ENCODE measurements at places on chromosomes 2 and 18.

DNA sequence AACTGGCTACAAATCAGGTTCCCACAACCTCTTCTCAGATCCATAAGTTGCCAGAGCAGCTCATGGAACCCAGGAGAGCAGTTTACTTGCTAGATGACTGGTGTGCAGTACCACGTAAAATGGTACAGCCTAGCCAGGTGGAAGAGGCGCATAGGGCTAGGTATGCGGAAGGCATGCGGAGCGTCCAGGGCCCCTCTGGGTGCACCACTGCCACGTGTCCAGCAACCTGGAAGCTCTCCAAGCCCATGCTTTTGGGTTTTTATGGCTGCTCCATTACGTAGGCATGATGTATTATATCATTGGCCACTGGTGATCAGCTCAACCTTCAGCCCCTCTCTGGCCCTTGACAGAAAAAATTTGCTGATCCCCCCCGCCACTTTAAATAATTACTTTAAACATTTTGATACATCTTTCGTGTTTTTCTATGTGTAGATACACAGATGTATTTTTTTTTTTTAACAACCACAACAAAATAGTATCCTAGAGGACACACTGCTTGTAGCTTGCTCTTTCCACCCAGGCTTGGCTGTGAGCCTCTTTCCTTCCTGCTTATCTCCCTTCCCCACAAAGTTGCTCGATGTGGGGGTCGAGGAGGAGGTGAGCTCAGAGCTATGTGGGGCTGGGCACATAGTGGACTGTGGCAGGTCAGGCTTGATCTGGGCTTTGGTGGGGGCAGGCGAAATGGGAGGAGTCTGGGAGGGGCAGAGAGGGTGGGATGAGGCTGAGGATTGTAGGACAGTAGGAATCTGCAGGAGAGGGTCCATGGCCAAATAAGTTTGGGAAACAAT, 65.4 kb upstream of the MCFD2 start:
- DNase-seq = no peak

GRCh38 chr2:101689114-101689825, 8.2 kb upstream of the MAP4K4 start:
- no peak for DNase-seq

DNA sequence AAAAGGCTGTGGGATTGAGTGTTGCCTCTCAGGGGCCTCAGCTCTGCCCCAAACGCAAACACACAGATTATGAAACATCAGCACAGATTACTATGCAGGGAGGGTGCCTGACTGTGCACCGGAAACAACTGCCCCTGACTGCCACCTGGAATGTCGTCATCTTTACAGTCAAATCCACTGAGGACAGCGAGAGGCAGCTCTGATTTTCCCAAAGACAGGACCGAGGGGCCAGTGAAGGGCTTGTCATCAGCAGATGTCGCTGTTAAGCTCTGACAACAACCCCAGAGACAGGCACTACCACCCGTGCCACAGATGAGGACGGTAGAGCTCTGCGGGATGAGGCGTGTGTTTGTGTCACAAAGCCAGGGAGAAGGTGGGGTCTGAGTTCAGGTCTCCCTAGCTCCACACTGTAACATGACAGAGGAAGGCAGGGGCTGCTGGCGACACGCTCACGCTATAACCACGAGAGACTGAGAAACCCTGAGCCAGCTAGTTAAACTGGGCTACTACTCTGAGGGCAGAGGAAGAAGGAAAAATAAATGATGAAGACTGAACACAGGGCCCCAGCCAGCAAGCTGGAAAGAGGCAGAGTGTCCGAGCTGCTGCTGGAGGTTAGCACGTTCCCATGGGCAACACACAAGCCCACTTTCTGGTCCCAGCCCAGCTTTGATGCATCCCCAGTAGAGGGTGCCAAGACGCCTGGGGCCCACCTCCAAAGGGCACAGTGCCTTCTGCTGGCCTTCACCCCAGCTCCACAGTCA, 47.0 kb downstream of the PARD6G start:
- no peak for DNase-seq

GRCh38 chr2:237438080-237438940, 24.3 kb upstream of the COL6A3 start:
- no peak for DNase-seq

- no peak for DNase-seq
These were observed 93.3 kb downstream of the AOX1 start for GRCh38 chr2:200679127-200679526.

DNA sequence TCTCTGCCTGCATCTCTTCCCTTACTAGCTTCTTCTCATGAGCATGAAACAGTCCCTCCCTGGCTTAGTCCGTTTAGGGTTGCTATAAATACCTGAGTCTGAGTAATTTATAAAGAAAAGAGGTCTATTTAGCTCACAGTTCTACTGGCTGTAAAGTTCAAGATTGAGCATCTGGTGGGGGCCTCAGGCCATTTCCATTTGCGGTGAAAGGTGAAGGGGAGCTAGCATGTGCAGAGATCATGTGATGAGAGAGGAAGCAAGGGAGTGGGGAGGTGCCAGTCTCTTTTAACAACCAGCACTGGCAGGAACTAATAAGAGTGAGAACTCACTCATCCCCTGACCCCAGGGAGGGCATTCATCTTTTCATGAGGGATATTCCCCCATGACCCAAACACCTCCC, 26.8 kb downstream of the RHBDD1 start:
- no peak for DNase-seq

GRCh38 chr2:216234106-216234505, 125.0 kb downstream of the XRCC5 start:
- DNase-seq = no peak

DNA sequence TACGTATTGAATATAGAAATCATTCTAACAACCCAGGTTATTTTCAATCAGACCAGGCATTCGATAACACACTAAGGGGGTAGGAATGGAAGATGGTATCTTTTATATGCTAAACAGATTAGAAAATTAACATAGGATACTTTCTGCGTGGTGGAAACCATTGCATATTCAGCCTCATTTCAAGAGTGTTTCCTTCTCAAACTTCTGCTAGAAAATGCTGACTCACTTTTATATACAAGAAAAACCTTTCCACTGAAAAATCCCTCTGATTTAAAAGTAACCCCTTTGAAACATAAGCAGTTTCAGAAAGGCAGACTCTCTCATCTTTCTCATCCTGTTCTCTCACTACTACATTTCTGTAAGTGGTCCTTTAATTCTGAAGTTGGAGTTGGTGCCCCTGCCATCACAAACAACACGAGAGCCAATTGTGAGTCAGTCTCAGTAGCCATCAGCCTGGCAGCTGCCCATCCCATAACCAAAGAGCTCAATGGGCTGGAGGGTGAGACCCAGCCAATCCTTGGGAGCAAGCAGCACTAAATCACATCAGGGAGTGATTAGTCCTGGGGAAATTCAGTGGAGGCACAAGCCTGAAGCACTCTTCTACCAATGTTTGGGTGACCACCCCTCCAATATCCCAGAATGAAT, 343.1 kb downstream of the CELF4 start:
- DNase-seq = no peak

DNA sequence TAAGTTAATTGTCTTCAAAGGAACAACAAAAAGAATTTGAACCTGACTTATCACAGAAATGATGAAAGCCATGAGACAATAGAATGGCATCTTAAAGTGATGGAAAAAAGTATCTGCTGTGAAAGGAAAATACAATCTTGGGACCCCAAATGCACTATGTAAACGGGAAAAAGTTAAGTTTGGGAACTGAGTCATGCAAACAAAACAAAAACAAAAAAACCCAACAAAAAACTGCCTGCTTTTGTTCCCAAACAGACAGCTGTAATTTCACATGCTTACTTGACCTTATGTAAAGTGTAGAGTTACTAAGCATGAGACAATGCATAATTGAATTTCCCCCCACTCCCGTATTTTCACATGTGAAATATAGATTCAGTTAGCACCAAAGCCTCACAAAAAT, 122.1 kb upstream of the RBMS1 start:
- no peak for DNase-seq

GRCh38 chr2:117074756-117075155, 739.7 kb upstream of the DDX18 start:
- DNase-seq = no peak

DNA sequence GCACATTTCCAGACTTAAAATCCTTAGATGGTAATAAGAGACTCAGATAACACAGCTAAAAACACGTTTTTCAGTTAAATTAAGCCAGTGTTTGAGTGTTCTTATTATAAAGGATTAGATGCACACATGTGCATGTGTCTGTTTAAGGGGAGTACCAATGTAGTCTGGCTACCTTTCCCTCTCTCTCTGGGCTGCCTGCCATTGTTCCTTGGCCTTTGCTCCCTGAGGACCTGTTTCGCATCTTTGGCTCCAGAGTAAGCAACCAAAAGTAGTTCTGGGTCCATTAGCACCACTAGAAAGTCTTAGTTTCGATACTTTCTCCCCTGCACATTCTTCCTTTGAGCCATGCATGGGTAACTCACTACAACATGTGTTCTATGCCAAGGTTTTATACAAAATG, 228.3 kb downstream of the TPGS2 start:
- no peak for DNase-seq

DNA sequence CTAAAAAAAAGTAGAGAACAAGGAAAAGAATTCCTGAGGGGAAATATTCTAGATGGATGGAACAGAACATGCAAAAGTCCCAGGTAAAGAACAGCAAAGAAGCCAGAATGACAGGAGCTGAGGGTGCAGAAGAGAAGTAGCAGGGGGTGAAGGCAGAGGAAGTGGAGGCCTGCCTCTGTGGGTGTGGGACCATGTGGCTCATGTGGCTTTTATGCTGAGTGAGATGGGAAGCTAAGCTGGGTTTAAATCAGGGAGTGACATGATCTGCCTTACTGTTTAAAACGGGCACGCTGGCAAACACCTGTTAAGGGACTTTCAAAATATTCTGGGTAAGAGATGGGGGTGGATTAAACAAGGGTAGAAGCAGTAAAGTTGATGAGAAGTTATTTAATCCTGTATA, 40.0 kb downstream of the GKN2 start:
- DNase-seq = no peak

DNA sequence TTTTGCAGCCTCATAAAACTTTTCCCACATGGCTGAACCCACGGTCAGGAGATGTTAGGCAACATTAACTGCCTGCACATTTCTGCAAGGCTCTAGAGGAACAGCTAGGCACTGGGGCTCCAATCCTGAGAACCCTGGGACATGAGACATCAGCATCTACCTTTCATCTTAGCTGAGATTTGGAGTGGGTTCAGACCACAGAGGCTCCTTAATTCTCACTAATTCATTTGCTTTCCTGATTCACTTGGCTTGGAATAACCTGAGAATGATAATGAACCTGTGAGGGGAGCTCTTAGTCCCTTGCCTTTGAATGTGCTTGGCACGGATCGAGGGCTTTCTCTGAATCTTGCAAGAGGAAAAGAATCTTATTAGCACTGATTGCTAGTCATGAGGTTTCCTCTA, 266.2 kb downstream of the FIGN start:
- DNase-seq = no peak

DNA sequence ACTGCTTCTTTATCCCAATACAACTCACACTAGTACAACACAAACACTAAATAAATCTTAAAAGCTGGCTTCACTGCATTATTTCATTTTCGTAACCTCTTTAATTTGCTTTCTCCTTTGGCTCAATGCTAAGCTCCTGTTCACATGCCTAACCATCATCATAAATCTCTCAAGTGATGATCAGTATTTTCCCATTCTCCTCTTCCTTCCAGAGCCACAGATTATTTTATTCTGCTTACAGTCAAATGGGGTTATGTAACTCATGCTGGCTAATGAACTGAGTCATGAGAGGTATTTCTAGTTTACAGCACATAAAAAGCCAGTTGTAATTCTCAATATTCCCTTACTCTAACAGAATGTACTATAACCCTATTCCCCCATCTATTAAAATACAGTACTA, 350.4 kb upstream of the ZC3H15 start:
- no peak for DNase-seq

GRCh38 chr2:505941-506340, 171.3 kb downstream of the TMEM18 start:
- DNase-seq = no peak

GRCh38 chr2:165471349-165471950, 2.0 kb downstream of the CSRNP3 start:
- DNase-seq = no peak

DNA sequence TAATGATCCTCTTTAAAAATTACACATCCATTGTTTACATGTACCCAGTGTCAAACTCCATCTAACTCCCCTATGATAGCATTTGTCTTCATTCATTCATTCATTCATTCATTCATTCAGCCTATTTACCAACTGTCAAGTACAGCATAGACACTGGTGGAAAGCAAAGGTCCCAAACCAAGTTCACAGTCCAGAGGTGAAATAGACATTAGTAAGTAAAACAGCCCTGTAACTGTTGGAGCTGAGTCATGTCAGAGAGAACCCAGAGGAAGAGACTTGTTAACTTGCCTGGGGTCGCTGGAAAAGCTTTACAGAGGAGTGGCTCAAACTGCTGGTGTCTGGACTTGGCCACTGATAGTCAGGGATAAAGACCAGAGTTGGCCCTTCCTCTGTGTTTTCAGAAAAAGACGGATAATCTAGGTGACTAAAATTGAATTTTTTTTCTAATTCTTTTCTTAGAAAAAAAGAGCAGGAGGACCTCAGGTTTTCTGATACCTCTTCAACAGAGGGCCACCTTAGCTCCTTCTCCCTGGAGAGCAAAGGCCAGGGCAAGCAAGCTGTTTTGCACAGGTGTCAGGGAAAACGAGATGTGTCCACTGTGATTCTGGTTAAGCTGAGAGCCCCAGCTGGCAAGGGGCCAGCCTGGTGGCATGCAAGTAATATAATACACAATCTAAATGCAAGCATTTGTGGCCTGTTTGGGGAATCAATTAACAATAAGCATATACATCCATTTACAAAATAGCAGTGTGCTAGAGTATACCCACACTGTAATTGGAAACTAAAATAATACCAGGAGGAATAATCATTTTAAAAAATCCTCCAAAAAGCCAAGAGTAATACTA, 96.7 kb upstream of the SLC14A2 start:
- DNase-seq = no peak

GRCh38 chr2:38934742-38935141, 45.1 kb downstream of the ARHGEF33 start:
- DNase-seq = no peak

DNA sequence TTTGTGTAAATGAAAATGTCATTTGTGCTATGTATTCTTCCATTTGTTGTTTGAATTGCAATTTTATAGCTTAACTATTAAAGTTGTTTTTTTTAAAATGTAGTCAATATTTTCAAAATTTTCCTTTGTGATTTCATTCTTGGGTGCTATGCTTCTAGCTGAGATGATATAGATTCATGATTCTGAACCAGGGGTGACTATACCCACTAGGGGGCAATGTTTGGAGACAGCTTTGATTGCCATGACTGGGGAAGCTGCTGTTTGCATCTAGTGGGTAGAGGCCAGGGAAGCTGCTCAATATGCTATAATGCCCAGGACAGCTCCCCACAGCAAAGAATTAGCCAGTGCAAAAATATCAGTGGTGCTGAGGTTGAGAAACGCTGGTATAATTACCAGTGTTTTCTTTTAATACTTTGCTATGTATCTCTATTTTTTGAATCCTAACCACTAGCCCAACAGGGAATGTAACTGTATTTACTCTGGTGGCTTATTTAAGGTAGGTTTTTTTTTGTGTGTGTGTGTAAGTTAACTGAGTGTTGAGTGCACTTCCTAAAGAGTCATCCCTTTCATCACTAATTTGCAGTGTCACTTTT, 99.7 kb downstream of the MEP1B start:
- DNase-seq = no peak

- DNase-seq = no peak
These were observed 34.8 kb downstream of the HAT1 start for GRCh38 chr2:171957061-171957460.

GRCh38 chr18:79420033-79420745, 24.5 kb downstream of the NFATC1 start:
- DNase-seq = no peak

GRCh38 chr18:44821924-44822323, 141.2 kb downstream of the SETBP1 start:
- no peak for DNase-seq
